ENCODE measurements at places on chromosomes 16 and 17.

- peak; percentile 61 for DNase-seq
Observed at GRCh38 chr16:6682142-6682811, 650.4 kb upstream of the RBFOX1 start.

GRCh38 chr16:47753659-47754058 lies 292.5 kb downstream of the PHKB start:
- no peak for DNase-seq

- no peak for DNase-seq
Observed at GRCh38 chr16:13733561-13733960, 186.4 kb upstream of the ERCC4 start.

DNA sequence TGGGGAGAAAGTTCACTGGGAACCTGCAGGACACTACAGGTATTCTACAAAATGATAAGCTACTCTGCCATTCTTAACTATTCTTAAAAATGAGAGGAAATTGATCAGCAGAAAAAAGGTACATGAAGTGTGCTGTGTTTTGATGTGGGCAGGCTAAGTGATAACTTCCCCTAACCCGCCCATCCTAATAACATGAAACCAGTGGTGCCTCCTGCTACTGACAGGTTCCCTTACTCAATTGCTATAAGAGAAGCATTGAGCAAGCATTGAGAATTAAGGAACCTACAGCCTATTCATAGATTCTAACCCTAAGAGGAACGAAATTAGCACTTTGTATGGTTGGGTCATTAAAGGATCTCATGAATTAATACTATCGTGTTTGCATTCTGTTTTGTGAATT lies 18.9 kb downstream of the XYLT1 start:
- no peak for DNase-seq

GRCh38 chr17:27542841-27543463 lies 86.7 kb downstream of the KSR1 start:
- no peak for DNase-seq

GRCh38 chr16:30382111-30382881 lies at the start of gene SEPTIN1:
Gene SEPTIN1 (minus strand): TSS chr16:30382561. CDS start chr16:30382542, 19 bp downstream.
- DNase-seq, result no peak

- no peak for DNase-seq
Observed at GRCh38 chr16:1330260-1330914, 3.1 kb upstream of the BAIAP3 start.

DNA sequence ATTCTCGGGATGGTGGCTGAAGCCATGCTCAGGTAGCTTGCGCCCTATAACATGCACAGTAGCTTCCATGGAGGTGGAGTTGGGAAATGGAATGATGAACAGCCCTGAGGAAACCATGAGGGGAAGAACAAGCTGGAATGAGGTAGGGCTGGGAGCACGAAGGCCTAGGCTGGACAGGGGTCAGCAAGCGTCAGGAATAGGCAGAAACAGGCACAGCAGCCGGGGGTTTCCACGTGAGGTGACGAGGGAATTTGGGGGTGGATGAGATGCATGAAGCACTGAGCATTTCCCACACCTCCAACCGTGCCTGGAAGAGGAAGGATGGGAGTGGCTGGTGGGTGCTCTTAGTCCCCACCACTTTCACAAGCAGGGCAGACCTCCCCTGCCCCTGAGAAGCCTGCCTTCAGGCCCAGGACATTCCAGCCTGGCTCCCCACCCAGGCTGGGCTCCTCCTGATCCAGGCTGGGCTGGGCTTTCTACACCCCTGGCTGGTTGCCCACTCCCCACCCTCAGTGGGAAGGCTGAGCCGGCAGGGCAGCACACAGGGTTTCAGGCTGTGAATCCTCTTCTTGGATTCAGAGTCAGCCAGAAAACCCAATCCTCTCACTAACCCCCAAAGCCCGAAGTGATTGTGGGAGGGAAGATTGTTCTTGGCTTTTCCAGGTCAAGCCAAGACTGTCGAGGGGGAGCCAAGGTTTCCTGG lies 21.9 kb downstream of the PLEKHG4 start:
- DNase-seq, result no peak

Measured in BE2C (cell line).